Stomach (tissue), 19 donors: ENCODE measurements at places on chromosomes 5 and 9.

DNA sequence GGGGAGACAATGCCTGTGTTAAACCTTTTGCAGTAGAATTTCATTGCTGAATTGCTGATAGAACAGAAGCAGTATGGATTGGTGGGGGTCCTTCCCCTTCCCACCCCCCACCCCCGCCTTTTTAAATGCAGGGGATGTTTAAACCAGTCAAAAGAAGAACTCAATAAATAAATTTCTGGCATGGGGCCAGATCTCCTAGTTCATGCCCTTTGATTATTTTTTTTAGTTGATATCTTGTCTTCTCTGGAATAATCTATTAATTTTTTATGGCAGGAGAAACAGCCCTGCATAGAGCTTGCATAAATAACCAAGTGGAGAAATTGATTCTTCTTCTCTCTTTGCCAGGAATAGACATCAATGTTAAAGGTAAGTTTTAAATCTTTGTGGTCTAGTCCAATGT, 72.8 kb downstream of the SLF1 start:
- no peak for DNase-seq
- H3K36me3 ChIP-seq = peaks cover 19% of the 10 kb centered on the region
- H3K27ac ChIP-seq = no peak overlapping the region

- no peaks in the 10 kb centered on the region for H3K36me3 ChIP-seq
- peak overlapping the region; percentile 53 for H3K4me3 ChIP-seq
Measured at GRCh38 chr5:132259069-132259851, 1.8 kb downstream of the PDLIM4 start.

- no peaks in the 10 kb centered on the region for H3K36me3 ChIP-seq
- no peaks in the 10 kb centered on the region for H3K27me3 ChIP-seq
- H3K4me1 ChIP-seq = no peaks in the 10 kb centered on the region
- no peak for DNase-seq
- H3K4me3 ChIP-seq = no peak overlapping the region
Measured at GRCh38 chr9:108103046-108103693, 613.6 kb upstream of the KLF4 start.

- H3K4me1 ChIP-seq = no peaks in the 10 kb centered on the region
- H3K27ac ChIP-seq = no peak overlapping the region
Measured at GRCh38 chr9:3243683-3244082, 282.1 kb downstream of the RFX3 start.

DNA sequence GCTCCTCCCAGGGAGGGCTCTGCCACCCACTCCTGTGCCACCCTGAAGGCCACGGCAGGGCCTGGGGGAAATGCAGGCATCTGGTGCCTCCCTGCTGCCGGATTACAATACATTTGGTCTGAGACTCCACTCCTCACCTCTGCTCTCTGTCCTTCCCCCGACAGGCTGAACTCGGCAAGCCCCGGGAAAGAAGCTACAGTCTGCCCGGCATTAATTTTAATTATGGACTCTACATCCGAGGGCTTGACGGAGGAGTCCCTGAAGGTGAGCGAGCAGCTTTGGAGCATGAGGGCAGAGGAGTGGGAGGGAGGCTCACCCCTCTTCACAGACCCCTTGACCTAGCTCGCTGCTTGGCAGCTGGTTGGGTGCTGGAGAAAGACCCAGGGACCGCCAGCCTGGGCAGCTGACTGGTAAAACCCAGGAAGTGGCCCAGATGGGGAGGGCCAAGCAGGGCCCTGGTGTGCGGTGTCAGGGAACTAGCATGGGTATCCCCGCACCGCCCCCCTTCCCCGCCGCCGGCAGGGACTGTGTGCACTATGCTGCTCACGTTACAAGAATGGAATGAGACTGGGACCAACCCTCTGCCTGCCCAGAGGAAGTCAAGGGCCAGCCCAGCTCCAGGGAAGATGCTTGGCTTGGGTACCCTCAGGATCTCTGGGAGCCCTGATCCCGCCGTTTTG, 83.7 kb upstream of the BARHL1 start:
- H3K36me3 ChIP-seq = no peaks in the 10 kb centered on the region
- peaks cover 7% of the 10 kb centered on the region for H3K27me3 ChIP-seq
- no peaks in the 10 kb centered on the region for H3K4me1 ChIP-seq
- no peak overlapping the region for H3K4me3 ChIP-seq
- DNase-seq = no peak

- no peaks in the 10 kb centered on the region for H3K36me3 ChIP-seq
- peak; percentile 89 for DNase-seq
- H3K4me1 ChIP-seq = peaks cover 27% of the 10 kb centered on the region
- peak overlapping the region; percentile 74 for H3K27ac ChIP-seq
- H3K4me3 ChIP-seq = no peak overlapping the region
Measured at GRCh38 chr9:86126998-86127972, 27.9 kb upstream of the GOLM1 start.
